Pericardium fibroblast (primary cell): ENCODE measurements at places on chromosomes 7 and 10. TPM values are rescaled to one million over a fixed set of nuclear protein-coding genes. Genes with fewer than 3 reads are reported as not detected.

PHYH gene
- 20.3 and 23.0 TPM in 2 replicates for total RNA-seq

CNNM2 gene
- total RNA-seq = 5.1 and 6.1 TPM in 2 replicates

SAMD9L gene
- 3.0 and 8.8 TPM in 2 replicates for total RNA-seq

PNLIP gene
- total RNA-seq = not detected in 2 replicates

ZP3 gene
- total RNA-seq = 1.4 and 6.5 TPM in 2 replicates

SH2D4B gene
- total RNA-seq = not detected in 2 replicates

ICA1 gene
- total RNA-seq = 0.23 TPM in 1 of 2 replicates, not detected in the other
